GM12865 (cell line): ENCODE measurements at places on chromosomes 5 and 9.

GRCh38 chr9:113626735-113627495 lies 163.4 kb downstream of the RGS3 start:
- DNase-seq: no peak

DNA sequence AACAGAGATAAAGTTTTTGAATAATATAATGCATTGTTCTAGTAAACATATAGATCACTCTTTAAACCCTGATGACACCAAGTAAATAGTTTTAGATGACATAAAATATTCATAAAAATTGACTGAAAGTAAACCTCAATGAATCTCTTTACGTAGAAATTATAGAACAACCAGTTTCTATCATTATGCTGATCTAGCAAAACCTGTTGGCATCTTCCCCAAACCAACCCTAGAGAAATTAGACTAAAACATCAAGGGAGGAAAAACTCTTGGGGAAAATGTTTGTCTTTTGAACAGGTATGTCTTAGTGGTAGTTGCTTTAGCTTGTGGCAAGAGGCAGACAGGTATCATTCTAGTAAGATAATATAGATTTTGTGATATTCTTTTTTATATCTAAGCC lies 747.0 kb upstream of the CDH6 start:
- DNase-seq: no peak

GRCh38 chr5:154740957-154741356 lies 14.2 kb upstream of the LARP1 start:
- DNase-seq: no peak

DNA sequence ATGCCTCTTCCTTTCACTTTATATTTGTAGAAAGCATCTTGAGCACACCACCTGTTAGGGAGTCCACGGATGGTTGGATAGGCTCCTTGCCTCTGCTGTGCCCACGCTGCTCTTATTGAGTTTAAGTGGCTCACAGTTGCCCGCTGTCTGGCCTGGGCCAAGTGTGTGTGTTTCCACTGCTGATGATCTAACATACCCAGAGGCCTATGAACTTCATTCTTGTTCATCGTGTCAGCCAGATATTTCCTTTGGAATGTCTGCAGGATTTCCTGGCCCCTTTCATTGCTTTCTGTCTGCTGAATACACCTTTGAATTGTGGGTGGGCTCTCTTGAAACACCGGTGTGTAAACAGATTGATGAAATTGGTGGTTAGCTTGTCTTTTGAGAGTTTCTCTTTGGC lies 46.6 kb downstream of the MVB12B start:
- peak; percentile 16 for DNase-seq

DNA sequence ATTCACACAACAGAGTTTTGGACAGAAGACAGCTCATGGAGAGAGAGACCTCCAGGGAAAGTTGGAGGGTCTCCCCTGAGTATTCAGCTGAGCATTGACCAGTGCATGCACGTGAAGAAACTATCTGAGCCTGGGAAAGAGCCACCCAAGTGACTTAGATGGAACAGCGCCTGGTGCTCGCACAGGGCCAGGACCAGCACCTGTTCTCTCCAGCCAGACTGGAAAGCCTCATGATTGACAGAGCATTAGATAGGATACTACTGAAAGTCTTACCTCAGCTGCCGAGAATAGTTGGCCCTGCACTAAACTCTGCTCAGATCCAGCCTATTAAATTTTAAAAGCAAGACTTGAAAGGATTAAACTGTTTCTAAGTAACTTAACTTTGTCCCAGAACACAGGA lies 28.3 kb upstream of the NEURL1B start:
- no peak for DNase-seq
